ENCODE measurements at places on chromosomes 7 and 10.

DNA sequence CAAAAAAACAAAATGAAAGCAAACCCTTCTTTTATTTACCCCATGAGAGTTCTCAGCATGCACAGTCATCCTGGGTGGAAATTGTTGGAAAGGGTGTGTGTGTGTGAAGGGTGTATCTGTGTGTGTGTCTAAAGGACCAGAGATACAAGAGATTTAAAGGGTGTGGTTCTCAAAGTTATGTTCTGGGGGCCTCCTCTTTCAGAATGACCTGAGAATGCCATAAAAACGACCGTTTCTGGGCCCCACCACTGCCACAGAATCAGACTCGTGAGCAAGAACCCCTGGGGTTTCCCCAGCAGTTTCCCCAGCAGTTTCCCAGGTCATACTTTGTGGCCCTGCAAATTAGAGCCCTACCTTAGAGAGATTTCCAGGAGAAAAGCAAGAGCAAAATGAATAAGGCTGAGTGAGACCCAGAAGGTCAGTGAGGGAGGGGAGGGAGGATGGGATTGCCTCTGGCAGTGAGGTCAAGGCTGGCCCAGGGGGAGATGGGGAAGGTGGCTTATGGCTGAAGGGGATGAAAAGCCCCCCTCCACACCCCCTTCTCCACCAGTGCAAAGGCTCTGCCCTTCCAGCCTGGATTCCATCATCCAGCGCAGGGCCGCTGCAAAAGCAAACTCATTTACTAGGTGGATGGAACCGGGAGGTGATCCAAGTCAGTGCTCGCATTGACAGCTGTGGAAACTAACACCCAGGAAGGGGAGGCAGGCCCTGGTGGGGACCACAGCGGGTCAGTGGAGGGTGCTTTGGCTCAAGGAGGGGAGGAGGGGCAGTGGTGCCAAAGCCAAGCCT lies 10.2 kb downstream of the PYROXD2 start:
- DNase-seq, result no peak

- peak; percentile 52 for DNase-seq
Observed at GRCh38 chr7:127391591-127392181, 822 bp downstream of the ZNF800 start.

DNA sequence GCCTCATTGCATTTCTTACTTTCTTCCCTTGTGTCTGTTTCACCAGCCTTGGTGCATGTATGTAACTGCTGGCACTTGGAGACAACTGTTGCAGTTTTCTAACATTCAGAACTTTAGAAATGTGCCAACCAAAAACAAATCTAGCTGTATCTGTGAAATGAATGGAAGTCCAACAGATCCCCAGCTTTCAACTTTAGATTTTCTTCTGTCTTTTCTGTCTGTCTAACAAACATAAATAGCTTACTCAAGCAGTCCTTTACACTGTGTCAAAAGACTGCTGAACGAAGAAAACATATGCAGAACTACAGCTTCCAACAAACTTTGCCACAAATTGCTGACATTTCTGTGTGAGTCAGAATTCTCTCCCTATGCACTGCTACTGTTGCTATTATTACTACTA lies 30.9 kb downstream of the SORCS1 start:
- no peak for DNase-seq

DNA sequence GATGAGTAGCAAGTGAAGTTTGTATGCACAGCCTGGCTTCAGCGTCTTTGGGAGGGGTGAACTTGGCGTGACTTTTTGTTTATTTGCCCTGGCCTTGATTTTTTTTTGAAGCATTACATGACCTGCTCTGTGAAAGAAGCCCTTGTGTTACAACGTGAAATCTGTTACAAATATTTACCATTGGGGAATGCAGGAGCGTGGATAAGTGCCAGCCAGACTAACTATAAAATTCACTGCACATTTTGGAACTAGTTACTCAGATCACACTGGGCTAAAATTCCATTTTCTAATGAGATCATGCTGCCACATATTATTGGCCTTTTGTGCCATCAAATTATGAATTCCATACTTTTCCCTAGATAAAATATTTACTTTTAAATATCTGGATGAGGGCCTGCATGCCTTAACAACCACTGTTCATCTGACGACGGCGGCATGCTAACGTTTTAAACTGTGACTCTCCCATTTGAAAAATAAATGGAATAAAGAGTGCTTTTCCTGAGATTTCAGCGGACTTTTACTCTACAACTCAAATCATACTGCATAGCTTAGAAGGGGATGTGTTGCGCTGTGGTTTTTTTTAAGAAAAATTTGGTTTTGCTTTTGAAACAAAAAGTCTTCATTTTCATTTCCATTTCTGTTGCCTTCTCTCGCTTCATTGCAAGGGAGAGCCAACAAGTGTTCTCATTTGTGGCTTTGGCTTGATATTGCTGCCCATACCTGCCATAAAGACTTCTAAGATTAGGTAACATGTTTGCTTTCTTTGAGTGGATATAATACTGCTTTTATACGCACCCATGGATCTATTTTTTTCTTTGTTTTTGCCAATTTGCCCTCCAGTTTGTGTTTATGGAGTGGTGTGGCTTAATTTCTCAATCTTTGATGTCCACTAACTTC lies 352.2 kb downstream of the TFEC start:
- no peak for DNase-seq

DNA sequence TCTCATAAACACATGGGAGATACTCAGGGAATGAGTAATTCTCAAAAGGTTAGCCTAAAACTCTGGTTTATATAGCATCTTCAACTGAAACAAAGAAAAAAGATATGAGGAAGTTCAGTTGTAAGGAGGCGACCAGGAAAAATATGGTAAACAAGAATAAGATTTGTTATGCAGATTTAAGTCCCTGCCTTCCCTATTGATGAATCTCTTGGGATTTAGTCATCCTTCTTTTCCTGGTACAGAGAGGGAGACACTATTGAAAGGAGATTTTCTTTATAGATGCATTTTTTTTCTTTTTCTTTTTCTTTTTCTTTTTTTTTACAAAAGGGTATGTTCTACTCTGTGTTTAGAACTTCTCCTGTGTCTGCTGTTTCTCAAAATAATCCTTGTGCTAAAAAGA lies 557.5 kb downstream of the DNAJB9 start:
- DNase-seq, result no peak

DNA sequence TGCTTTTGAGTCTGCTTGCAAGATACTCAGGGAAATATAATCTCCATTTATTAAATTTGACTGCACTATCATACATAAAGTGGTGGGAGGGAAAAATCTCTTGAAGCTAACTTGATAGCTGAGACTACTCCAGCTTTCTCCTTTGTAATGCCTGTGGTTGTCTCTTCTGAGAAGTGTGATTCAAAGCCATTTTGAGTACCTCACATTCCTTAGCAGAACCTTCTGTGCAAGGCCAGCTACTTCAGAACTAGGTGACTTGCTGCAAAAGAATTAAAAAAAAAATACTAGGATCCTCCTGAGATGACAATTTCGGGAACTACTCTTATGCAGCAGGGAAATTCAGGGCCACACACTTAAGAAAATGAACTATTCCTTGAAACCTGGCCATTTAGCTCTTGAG lies 294.8 kb downstream of the MDFIC start:
- no peak for DNase-seq

DNA sequence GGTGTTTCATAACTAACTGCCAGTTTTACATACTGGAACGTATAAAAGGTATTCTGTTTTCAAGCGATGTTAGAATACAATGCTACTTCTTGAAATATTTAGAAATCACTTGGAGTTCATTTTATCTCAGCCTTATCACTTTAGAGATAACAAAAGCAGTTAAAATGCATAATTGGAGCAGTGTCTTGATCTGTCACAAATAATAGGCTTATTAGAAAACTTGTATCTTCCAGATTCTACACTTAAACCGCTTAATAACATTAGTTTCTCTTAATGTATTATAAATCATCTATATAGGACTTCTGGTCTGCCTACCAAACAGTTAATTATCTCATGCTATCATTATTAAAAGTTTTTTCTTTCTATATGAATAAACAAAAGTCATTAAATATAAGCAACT lies 104.4 kb downstream of the TAF3 start:
- DNase-seq, result no peak

DNA sequence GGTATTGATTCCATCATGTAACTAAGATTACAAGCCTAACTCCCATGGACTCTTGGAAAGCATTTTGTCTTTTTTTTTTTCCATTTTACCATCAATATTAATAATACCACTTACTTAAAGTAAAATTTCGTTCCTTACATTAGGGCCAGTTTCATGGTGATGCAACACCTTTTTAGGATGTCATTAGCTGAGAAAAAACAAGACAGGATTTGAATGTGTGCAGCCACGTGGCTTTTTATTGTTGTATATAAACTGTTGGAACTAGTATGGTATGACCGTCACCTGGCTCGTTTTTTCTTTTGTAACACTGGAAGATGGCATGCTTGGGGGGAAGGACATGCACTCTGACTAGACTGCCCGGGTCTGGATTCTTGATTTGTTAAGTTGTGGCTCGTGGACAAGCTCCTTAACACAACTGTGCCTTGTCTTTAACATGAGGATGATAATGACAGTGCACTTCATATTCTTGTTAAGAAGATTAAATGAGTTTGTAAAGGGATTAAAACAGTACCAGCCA lies 42.1 kb downstream of the ARHGAP21 start:
- DNase-seq, result no peak

DNA sequence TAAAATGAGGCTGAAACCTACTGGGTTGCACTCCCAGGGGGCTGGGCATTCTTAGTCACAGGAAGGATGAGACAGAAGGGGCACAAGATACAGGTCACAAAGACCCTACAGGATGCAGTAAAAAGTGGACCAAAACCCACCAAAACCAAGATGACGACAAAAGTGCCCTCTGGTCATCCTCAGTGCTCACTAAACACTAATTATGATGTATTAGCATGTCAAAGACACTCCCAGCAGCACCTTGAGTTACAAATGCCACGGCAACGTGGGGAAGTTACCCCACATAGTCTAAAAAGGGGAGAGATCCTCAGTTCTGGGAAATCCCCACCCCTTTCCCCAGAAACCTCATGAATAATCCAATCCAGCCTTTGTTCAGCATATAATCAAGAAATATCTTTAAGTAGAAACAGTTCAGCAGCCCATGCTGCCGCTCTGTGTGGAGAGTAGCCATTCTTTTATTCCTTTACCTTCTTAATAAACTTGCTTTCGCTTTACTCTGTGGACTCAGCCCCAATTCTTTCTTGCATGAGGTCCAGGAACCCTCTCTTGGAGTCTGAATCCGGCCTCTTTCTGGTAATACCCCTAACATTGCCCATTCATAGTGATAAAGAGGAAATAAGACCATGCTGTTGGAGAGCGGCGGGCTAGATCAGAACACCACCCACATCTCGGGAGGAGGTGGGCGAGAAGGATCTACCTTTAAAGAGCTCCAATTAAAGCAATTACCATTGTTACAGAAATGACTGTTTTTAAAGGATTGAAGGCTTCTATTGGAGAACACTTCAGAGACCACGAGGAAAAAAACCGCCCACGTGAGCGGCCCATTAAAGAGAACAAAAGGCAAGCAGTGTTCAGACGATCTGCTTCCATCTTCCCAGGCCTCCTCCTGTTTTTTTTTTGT lies 170.9 kb downstream of the USP6NL start:
- DNase-seq, result peak; percentile 21

- no peak for DNase-seq
Observed at GRCh38 chr10:6721480-6721879, 141.4 kb upstream of the PRKCQ start.

GRCh38 chr10:131446171-131446570 lies 134.7 kb upstream of the TCERG1L start:
- DNase-seq, result no peak

- DNase-seq, result no peak
Observed at GRCh38 chr7:138755842-138756590, 41.8 kb upstream of the TMEM213 start.

DNA sequence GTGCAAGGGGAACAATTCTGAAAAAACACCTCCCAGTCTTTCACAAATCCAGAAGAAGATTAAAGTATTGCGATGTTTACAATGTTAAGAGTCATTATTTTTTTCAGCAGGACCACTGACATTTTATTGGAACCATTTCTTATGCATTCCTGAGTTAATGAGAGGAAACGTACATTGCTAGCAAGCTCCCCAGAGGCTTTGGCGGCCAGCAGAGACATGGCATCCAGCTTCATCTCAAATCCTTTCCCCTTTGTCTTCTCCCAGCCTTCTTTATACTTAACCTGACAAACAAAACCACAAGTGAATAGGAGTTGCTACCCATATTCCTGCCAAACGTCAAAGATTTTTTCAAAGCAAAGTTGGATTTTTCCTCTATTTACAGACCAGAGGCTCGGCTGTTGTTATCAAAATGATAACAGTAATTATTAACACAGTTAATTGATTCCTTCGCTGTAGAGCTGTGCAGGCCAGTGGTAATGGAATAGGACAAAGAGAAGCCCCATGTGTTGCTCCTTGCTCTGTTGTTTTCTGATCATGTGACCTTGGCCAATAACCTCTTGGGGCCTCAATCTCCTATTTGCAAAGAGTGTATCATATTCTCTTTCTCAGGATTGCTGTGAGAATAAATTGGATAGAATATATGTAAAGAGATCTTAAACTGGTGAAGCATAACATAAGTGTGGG lies 32.0 kb downstream of the NRAP start:
- no peak for DNase-seq

GRCh38 chr7:55073976-55074528 lies 55.2 kb downstream of the EGFR start:
- DNase-seq, result peak; percentile 6
